ENCODE measurements at places on chromosomes 5 and 9.

GRCh38 chr9:111297066-111297824, 32.8 kb downstream of the OR2K2 start:
- no peak for DNase-seq

DNA sequence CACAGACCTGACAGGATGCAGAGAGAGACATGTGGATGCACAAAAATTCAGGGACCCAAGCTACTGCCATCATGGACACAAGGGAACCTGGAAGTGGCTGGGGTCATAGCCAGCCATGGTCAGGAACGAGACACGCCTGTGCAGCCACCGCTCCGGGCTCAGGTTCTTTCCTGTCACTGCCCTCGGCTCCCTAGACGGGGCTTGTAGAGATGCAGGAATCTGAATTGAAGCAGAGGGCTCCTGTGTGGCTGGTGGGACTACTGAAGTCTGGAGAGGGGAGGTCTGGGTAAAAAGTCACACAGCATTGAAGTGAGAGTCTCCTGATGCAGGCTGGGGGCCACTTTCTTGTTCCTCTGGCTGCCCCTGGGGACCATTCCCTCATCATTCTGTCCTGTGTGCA, 32.3 kb upstream of the PTGS1 start:
- DNase-seq = no peak

DNA sequence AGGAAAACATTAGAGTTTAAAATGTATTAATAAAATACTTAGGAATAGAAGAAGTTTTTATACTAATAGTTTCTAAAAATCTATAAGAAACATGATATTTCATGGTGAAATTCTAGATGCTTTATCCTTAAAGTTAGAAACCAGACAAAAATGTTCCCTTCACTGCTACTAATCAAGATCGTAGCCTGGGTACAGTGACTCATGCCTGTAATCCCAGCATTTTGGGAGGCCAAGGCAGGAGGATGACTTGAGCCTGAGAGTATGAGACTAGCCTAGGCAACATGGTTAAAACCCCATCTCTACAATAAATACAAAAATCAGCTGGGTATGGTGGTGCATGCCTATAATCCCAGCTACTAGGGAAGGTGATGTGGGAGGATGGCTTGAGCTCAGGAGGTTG, 30.4 kb upstream of the KLF9 start:
- no peak for DNase-seq

GRCh38 chr5:151186052-151186451, 28.5 kb upstream of the ANXA6 start:
- DNase-seq = no peak

DNA sequence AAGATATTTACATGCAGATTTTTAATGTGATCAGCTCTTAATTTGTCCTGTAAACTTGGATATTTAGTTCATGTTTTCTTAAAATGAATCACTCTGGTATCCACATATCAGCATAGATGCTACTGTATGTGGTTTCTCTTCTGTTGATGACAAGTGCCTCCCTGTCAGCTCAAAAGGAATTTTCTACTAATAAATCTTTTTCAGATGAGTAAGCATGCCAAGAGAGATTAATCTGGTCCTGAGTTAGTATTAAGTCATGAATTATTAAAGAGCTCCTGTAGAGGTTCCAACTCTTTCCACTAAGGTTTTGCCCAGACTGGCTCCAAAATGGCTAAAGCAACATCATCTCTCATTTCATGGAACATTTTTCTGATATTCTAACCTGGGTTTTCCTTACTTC, 129.2 kb downstream of the GOLPH3 start:
- DNase-seq = no peak

- no peak for DNase-seq
These were observed 17.0 kb downstream of the C1QTNF2 start for GRCh38 chr5:160353379-160353778.

Measured in T-helper 1 cell (primary cell).